Stimulated activated CD4-positive, alpha-beta T cell treated with anti-CD3 and anti-CD28 coated beads, TNF-alpha, amount 100 ng/mL, for 1 hour (primary cell): ENCODE measurements at places on chromosomes 1 and 21.
A peak's percentile ranks its signal among the peaks of the same experiment; 100 is the strongest.

DNA sequence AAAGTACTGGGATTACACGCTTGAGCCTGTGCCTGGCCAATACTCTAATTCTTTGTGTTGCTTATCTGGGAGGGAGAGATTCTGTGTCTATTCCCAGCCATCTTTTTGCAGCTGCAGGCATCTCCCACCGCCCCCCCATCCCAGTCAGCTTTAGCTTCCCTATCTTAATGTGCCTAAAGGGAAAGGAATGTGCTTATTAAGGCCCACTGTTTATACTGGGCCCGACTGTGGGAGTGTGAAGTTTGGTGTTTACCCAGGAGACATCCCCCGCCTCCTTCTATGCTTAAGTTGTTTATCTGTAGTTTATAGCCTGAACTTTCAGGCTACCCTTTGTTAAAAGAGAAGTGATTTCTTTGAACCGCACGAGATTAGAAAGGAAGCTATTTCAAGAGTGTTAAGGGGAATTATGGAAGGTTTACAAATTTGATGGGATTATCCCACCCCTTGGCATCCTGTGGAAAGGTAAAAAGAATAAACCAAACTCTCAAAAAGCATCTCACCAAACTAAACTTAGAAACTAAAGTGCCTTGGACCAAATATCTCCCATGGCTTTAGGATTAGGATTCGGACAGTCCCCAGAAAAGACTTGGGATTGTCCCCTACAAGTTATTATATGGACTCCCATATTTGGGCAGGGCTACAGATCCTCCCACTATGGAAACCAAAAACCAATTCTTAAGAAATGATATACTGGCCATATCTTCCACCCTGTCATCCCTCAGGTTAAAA lies 25.5 kb upstream of the ZNF496 start:
- no peak for DNase-seq

DNA sequence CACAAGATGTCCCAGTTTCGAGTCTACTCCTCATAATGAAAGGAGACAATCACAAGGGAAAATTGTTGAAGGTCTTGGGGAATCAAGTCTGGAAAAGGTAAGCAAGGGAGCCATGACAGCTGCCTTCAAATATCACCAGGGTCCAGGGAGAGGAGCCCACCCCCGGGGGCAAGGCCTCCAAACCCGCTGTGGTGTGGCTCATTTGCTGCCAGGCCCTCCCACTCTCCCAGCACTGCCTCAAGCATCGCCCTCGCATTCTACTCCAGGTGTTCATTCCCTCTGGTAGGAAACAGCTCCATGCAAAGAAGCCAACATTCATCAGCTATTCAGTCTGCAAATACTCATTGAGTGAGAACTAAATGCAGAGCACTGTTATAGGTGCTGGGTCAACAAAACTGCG lies 8.6 kb downstream of the S100A9 start:
- DNase-seq: no peak

DNA sequence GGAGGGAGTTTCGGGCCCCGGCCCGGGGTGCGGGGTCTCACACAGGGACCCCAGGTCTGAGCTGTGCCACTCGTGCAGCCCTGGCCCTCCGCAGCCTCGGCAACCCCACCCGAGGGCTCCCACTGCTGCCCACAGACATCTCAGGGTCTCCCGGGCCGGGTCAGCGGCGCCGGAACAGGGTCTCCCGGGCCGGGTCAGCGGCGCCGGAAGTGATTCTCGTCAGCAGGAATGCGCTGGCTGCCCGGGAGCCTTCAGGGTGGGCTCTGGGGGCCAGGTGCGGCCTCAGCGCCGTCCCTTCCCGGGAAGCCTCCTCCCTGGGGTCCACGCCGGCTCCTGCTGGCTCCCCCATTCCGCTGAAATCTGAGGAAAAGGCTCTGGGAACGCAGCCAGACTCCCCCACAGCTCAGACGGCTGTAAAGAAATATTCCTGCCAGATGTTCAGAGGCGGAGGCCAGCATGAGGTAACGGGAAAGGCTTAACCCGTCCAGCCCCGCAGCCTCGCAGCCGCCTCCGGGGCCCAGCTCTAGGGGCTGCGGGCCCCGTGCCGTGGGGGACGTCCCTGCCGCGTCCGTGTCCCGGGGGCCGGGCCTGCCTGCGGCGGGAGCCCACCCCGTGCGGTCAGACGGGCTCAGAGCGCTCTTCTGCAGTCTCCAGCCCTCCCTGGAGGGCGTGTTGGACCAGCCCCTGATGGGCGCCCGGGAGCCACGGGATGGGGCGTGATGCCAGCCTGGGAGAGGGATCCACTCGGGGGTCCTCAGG lies 8.7 kb upstream of the COL6A1 start:
- no peak for DNase-seq

- DNase-seq: no peak
These were observed 16.4 kb downstream of the SPRTN start for GRCh38 chr1:231354330-231355020.

GRCh38 chr1:200732438-200732837 lies 6.3 kb upstream of the CAMSAP2 start:
- no peak for DNase-seq

DNA sequence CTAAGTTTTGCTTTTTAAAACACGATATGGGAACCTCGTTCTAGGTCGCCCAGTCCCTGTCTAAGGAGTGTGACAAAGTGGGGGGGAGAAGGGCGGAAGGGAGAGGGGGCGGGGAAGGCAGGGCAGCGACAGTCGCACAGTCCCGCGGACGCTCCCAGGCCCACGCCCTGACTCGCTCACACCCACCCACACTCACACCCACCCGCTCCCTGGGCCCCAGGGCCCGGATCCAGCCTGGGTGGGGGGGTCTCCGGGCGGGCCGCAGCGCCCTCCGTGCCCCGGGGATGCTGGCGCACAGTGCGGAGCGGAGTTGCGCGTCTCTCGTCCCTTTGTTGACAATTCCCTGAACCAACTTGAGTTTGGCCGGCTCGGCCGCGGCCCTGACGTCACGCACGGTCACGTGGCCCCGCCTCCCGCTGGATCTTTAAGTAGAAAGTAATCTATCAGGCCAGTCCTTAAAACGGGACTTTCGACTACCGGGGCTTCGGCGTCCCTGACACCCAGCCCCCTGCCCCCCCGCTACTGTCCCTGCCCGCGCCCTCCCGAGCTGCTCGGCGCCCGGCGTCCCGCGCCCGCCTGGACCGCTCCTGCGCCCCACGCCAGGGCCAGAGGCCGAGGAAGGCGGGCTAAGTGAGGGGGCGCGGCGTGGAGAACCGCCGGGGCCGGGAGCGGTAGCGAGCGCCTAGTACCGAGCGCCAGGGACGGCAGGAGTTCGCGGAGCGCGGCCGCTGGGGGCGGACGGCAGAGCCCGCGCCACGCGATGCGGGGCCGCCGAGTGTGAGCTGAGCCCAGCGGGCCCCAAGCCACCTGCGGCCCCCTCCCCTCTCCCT lies at the start of gene FOXD3:
Gene FOXD3 (plus strand): TSS at position 454 of the 830 bp plus-strand sequence. CDS start 492 bp downstream, outside the sequence.
- DNase-seq: no peak

DNA sequence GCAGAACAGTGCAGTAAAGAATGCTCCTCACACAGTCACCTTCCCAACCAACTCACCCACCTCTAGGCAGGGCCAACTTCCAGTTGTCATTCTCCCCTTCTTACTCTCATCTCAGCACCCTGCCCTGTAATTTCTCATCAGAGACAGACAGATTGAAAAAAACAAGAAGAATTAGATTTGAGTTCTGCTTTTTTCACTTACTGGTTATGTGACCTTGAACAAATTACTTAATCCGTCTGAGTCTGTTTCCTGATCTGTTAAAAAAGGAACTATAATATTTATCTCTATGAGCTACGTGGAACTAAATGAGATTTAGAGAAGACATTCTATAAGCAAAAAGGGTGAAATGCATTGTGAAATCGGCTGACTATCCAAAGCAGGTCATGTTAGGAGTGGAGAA lies 330.3 kb downstream of the ZNF326 start:
- DNase-seq: no peak

DNA sequence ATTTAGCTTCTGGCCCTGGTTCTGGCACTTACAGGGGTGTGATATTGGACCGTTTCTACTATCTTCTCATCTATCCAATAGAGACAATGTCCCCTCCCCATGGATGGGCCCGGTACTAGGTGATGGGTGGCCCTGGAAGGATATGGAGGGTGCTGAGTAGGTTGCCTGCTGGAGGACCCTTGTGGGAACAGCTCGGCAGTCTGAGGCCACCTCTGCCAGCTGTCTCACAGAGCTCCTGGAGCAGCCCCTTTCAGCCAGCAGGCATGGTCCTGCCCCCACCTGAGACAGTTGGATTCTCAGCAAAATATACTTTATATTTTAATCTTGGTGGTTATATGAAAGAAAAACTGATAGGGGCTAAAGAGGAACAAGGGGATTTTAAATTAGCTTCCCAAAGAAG lies 101.0 kb upstream of the LMO4 start:
- no peak for DNase-seq

- DNase-seq: no peak
These were observed 24.8 kb upstream of the EYA3 start for GRCh38 chr1:28113242-28113572.

DNA sequence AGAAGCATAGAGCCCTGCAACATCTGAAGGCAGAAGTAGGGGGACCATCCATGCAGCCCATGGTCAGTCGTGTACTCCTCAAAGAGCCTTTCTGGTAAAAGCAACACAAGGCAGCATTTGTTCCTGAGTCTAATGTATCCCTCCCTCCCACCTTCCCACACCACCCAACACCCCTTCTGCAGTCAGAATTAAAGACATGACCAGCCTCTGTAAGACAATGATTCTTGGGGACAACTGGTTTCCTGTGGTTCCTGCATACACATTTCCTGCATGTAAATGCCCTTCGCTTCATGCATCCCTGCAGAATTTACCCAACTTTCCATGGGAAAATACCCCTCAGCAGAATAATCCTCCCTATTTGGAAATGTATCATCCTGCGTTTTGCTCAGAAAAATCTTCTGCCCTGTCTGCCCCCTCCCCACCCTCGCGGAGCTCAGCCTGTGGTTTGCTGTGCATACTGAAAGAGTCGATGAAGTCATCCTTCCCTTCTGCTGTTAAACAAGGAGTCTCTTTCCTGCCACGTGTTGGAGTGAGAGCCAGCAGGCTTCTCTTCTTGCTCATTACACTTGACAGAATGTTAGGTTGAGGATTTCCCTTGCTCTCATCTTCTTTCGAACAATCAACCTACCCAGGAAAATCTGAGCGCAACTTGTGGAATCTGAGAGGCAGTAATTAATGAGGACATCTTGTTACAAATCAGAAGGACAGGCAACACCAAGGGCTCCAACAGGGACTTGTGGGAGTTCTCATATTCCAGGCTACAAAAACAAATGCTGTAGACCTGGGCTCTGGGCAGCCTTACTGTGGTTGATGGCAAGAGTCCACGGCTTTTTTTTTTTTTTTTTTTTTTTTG lies 4.7 kb downstream of the TNN start:
- DNase-seq: no peak

- DNase-seq: no peak
These were observed 12.1 kb downstream of the BLACAT1 start for GRCh38 chr1:205443585-205444299.

- DNase-seq: no peak
These were observed 121.7 kb upstream of the COL11A1 start for GRCh38 chr1:103230061-103230460.

DNA sequence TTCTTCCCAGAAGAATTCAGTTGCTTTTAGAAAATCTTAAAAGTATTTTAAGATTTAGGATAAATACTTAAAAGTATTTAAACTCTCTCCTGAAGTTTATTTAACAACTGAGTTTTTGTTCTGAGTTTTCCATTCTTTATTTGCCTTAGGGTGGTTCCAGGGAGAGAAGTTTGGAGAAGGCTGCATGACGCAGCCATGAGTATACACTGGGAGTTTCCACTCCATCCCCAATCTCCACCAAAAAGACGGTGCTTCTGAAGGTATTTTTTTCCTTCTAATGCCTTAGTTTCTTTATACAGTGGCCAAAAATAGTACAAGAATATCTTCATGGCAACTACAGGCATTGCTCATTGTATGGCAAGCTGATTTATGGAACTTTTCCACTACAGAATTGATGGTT lies 122.7 kb downstream of the ST6GALNAC5 start:
- DNase-seq: no peak

DNA sequence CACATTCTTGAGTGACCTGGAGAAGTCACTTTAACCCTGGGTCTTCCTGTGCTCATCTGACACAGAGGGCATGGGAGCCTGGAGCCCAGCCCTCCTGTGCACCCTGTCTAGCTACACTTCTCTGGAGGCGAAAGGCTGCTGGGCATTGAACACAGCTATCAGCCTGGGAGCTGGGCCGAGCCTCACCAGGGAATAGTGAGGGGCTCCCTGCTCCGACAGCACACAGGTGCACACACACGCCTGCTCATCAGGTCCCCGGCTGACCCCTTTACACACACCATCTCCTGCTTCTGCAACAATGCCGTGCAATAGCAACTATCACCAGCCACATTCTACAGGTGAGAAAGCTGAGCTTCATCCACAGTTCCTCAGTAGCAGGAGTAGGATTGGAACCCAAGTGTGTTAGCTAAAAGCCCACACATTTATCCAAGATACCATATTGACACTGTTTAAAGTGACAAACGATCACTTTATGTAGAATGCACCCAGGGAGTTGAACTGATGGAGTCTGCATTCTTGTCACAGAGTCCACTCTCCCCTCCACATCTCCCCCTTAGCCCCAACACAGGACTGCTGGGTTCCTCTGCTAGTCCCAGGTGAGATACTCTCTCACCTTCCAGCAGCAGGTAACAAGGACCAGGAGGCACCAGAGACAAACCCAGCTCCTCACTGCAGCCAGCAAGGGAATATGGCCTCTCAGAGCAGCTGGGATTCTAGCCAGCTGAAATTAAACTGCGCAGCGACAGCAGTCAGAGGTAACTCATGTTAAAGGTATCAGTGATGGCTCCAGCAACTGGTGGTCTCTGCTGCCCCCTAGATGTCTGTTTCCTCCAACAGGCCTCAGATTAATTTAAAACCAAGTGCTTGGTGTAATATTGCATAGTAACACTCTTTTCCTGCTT lies 18.3 kb upstream of the CAPN8 start:
- DNase-seq: peak; percentile 4

- DNase-seq: peak; percentile 56
These were observed at the start of gene GLUL for GRCh38 chr1:182391362-182392049. Gene GLUL (minus strand): TSS chr1:182391790. CDS start chr1:182388737, 3,053 bp downstream.

- no peak for DNase-seq
These were observed 151.1 kb downstream of the ZNF281 start for GRCh38 chr1:200258447-200259375.

- DNase-seq: no peak
These were observed 188.6 kb downstream of the DSCAM start for GRCh38 chr21:40658311-40658710.

DNA sequence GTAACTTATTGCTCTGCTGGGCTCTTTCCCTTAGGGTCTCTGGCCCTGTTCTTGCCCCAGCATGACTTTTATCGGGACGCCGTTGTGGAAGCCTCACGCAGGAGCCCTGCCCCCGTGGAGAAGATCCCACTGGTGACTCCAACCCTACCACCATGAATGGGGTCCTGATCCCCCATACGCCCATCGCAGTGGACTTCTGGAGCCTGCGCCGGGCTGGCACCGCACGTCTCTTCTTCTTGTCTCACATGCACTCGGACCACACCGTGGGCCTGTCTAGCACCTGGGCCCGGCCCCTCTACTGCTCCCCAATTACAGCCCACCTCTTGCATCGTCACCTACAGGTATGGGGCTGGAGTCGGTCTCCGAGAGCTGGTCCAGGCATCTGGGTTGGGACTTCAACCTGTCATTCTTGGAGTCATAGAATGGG lies 322 bp downstream of the DCLRE1B start:
- no peak for DNase-seq

GRCh38 chr1:91669584-91670350 lies 169.1 kb downstream of the CDC7 start:
- DNase-seq: no peak

- no peak for DNase-seq
These were observed 158.7 kb downstream of the NCAM2 start for GRCh38 chr21:21156957-21157356.
